ENCODE measurements at places on chromosomes 5 and 9.

DNA sequence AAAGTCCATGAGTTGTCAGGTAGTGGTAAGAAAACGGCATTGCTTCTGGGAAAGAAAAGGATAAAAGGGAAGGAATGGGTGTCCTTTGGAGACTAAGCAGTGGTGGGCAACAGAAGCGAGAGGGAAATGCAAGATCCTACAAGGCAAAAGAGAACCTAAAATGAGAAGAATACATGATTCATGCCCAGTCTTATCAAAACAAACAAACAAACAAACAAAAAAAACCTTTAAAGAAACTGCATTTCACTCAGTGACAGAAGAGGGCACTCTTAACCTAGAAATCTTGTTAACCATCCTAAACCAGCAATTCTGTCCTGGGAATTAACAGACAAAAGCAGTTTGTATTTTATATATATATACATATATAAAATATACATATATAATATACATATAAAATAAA, 88.5 kb downstream of the SUSD1 start:
- DNase-seq = no peak

DNA sequence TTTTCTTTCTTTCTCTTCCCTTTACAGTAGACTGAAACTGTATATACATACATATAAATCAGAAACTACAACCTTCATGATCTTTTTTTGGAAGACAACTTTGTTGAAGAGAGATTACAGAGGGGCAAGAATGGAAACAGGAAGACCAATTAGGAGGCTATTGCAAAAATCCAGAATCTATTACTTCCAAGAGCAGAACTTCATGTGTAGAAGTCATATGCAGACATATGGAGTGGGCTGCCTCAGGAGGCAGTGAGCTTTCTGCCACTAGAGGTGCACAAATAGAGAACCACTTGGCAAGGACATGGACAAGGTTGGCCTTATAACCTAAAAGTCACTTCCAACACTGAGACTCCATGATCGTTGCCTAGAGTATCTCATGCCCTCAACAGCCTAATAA, 157.8 kb upstream of the NR4A3 start:
- DNase-seq = no peak

GRCh38 chr5:56409331-56410190, 176.4 kb upstream of the ANKRD55 start:
- no peak for DNase-seq

- no peak for DNase-seq
These were observed 154.8 kb downstream of the SIL1 start for GRCh38 chr5:139043157-139043905.

DNA sequence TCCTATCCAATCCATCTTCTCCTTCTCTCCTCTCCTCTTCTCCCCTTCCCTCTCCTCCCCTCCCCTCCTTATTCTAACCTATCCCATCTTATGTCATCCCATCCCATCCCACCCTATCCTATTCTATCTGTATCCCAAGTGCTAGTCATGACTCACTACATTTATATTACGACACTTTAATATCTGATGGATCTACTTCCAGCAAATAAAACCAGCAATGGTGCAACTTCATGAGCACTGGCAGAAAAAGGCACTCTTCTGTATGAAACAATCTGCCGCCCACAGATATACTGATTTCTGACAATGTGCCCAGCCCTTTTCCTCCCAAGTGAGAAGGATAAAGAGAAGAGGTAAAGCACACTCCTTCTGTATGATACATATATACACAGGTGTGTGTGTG, 86.6 kb upstream of the ANKH start:
- no peak for DNase-seq

- DNase-seq = no peak
These were observed 859.1 kb upstream of the ARRDC3 start for GRCh38 chr5:92242170-92242569.

- no peak for DNase-seq
These were observed 274.4 kb downstream of the HINT1 start for GRCh38 chr5:130890610-130891009.

GRCh38 chr5:53906736-53907135, 346.3 kb downstream of the NDUFS4 start:
- no peak for DNase-seq

GRCh38 chr5:96459313-96460121, 26.5 kb upstream of the PCSK1 start:
- DNase-seq = no peak

DNA sequence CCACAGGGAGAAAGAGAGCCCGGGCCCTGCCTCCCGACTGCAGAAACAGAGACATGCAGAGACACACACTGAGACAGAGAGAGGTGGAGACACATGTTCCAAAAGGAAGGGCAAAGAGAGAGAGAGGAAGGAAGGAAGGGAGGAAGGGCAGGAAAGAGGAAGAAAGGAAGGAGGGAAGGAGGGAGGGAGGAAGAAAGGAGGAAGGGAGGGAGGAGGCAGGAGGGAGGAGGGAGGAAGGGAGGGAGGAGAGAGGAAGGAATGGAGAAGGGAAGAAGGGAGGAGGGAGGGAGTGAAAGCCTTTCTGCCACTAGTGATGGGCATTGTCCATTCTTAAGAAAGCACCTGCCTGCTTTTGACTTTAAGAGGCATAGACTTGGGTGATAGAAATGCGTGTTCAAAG, 31.8 kb upstream of the FIBCD1 start:
- DNase-seq = no peak

GRCh38 chr9:105308461-105309341, 64.2 kb downstream of the SLC44A1 start:
- no peak for DNase-seq

DNA sequence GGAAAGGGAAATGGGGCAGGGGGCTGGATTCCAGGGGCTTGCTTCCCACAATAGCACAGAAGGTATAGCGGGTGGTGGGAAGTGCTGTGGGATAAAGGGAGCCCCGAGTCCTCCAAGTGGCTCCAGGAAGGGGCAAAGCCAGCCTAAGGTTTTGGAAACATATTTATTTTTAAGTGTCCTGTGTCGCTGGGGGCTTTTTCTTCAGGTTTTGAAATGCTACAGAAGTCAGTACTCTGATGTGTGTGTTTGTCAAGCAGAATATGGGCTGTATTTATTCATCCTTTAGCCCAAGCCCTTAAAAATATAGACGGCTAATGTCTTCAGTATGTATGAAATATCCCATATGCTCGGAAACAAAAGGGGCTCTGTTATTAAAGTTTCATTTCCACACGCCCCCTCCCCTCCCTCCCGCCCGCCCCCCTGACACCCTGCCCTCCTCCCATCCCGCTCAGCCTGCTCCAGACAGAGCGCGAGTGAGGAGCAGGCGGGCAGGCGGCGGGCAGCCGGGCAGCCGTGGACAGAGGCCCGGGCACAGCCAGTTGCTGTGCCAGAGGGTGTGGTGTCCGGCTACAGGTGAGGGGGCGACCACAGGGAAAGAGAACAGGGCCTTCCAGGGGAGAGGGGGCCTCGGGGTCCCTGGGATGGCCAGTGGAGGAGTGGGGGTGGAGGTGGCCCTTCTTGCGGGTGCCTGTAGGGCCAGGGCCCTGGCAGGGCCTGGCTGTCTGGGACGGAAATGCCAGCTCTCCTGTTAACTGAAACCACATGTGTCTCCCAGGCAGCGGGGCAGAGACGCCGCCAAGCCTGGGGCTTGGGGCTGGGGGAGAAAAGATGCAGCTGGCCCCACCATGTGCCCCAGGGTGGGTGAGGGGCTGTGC, 39.6 kb upstream of the SYNPO start:
- no peak for DNase-seq

DNA sequence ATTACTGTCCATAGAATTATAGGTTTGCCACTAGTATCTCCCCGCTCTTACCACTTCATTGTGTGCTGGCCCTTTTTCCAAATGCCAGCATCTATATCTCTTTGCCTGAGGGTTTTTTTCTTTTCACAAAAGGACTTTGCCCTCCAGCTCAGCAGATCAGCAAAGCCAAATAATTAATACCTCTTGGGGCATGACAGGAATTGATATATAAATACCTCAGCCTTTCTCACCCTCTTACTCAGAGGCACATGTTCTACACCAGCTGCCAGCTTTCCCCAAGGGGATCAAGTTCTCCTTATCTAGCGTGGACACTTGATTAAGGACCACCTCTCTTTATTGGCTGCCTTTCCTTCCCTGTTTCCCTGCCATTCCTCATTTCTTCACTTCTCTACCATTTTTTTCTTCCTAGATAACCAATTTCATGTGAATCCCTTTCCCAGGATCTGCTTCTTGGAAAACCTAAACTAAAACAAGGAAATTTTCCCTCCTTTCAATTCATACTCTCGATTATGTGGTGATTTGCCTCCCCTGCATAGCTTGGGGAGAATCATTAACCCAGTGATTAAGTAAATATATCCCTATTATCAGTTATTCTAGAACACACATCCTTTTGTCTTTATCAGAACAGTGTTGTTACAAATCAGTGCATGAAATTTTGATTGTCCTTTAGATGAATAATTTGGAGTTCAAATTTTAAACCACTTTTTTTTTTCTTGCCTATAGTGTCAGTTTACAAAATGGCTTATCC, 6.9 kb upstream of the NUDT12 start:
- DNase-seq = no peak

GRCh38 chr9:5870691-5871090, 20.0 kb upstream of the MLANA start:
- DNase-seq = no peak

DNA sequence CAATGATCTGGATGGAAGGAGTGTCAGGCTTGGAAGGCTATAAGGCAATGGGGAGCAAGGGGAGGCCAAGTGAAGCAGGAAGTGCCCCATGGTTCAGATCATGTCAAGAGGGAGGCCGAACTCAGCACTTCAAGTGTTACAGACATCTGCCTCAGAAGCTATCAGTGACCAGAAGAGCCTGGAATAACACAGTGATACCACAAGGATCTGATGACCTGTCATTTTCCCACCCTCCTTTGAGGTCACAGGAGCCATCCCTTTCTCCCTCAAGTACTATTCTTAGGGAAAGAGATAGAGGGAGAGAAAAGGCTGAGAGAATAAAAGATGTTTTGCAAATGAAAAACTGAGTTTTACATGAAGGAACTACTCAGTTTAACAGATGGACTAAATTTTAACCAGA, 454.8 kb downstream of the CSNK1G3 start:
- DNase-seq = no peak

DNA sequence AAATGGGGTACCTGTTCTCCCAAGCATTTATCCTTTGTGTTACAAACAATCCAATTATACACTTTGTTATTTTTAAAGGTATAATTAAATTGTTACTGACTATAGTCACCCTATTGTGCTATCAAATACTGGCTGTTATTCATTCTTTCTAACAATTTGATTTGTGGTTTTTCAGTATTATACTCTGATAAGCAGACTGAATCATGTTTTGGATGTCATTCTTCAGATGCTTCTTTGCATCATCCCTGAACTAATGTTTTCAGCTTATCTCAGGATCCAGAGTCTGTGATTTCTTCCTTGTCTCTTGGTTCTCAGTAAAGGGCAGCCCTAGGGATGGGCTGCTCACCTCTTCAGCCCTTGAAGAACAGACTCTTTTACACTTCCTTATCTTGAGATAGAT, 177.8 kb upstream of the SGCD start:
- DNase-seq = no peak

DNA sequence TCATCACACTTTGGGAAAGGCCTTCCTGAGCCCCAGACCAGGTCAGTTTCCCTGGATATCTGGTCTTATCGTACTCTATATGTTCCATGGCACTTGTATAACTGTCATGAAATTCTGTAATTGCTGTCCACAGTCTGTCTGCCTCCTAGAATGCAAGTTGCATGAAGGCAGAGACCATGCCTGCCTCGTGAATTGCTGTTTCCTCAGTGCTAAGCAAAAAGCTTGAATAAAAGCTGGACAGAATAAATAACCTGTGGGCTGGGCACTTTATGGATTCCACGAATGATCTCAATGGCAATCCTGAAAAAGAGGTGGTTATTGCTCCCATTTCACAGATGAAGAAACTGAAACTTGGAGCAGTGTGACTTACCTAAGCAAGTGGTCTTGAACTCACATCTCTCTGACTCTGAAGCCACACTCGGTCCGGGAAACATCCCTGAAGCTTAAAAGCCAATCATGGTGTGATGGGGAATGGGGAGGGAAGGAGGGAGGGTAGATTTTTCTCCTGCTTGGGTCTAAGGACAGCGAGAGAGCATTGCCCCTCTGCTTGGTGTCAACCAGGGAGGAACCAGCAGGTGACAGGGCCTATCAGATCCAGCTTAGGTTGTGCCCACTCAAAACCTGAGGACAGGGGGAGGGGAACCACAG, 13.2 kb upstream of the LHX2 start:
- no peak for DNase-seq

GRCh38 chr9:95641586-95641985, 124.8 kb upstream of the PTCH1 start:
- no peak for DNase-seq

GRCh38 chr9:119020284-119020683, 349.0 kb downstream of the BRINP1 start:
- DNase-seq = no peak

DNA sequence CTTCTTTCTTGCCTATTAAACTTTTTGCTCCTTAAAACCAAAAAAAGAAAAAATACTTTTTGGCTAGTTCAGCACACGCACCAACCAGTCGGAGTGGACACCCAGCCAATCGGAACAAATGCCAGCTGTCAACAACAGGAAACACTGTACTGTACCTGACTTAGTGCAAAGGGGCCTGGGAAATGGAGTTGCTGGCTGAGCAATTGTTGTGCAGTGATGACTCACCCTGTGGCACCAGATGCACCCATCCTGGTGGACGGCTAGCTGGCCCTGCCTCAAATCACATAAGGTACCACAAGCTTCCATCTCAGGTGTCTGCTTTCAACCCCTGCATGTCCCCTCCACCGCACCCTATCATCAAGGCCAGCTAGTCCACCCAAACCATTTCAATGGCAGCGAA, 20.9 kb downstream of the FOXE1 start:
- no peak for DNase-seq

DNA sequence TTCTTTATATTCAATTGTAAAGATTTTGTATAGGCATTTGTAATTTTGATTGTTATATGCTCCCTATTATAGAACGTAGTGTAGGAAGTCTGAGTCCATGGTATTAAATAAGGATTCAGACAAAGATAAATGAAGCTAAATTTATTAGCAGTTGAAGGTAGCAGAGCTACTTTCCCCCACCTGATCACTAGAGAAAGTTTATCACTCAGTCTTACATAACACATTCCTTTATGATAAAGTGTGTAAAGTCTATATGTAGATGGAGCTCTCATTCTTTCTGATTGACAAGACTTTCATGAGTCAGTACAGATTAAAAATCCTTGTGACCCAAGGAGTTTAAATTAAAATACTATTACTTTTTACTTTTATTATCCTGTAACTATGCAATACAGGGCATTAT, 2.3 kb upstream of the MIER3 start:
- no peak for DNase-seq

DNA sequence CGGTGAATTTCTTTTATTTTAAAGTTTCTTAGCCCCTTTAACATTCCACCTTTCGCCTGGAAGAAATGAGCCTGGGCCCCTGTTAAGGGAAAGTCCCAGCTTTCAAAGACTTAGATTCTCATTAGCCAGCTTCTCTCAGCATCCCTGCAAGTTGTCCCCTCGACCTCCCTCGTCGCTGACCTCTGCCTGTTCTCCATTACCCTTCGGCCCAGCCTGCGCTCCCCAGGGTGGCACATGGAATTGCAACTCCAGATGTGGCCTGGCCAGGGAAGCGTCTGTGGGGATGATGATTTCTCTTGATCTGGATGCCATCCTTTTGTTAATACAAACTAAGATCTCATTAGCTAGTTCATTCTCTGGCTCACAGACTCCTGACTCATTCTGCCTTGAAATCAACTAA, 43.4 kb upstream of the FANCC start:
- DNase-seq = no peak
